ENCODE measurements at places on chromosomes 7 and 10.

DNA sequence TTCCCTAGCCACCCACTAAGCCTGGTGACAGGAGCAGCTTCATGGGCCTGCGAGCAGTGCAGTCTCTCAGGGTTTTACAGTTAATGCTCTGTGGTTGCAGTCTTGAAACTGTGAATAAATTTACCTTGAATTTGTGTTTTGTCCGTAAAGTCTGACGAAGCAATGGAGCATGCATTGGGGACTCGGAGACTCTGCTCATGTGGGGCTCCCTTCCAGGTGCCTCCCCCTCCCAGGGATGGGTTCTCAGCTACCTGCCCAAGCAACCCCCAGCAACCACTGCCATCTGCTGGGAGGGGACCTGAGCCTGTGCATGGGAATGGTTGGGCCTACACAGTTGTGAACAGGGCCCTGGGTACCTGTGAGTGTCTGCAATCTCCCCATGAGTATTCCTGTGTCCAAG lies 36.3 kb upstream of the IKZF1 start:
- DNase-seq = no peak

DNA sequence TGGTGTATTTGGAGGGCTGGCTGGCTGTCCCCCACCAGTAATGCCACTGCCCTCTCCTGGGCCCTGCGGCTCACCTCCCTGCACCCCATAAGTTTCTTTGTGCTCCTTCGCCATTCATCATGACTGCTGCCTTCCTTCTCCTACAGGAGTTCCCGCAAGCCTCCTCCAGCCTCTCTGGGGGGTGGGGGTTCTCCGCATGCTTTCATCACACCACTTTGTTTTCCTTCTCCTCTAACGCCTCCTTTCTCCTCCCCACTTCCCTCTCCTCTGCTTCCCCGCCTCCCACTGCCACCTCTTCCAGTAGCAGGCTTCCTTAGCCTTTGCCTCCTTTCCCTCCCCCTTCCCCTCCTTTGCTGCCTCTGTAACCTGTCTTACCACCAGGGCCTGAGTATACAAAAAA lies 58.1 kb downstream of the PAX2 start:
- no peak for DNase-seq

- DNase-seq = no peak
Measured at GRCh38 chr10:109982123-109982522, 25.7 kb upstream of the ADD3 start.

GRCh38 chr10:109007514-109007913 lies 915.8 kb downstream of the XPNPEP1 start:
- no peak for DNase-seq

DNA sequence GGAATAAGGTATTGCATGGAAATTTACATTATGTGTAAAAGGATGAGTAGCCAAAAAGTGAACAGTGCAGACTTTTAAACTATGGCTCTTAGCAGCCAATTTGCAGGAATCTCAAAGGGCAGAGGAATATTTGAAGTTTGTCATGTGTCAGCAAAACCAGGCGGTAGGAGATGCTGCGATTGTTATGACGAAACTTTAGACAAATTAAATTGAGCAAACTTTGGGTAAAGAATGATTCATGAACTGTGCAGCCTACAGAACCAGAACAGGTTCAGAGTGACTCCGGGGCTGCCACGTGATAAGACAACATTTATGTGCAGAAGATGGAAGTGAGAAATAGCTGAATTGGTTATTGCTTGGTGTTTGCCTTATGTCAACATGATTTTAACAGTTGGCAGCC lies 39.2 kb upstream of the CCDC6 start:
- DNase-seq = no peak

DNA sequence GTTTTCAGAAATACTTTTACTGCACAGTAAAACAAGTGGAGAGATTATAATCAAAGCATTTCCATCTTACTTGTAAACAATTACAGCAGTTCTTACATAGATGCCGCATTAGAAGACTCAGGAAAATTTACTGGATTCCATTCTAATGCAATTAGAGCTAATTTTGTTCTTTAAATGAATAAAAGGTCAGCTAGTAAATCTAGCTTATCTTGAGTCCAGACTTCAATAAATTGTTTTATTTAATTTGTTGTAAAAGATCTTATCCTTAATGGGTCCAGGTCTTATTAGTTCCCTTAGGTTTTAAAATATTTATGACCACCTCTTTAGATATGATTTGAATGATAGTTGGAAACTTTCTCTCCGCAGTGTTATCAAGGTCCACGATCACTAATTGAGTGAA lies 70.2 kb upstream of the GATA3 start:
- no peak for DNase-seq

GRCh38 chr7:132337450-132338080 lies 238.7 kb downstream of the PLXNA4 start:
- DNase-seq = no peak

DNA sequence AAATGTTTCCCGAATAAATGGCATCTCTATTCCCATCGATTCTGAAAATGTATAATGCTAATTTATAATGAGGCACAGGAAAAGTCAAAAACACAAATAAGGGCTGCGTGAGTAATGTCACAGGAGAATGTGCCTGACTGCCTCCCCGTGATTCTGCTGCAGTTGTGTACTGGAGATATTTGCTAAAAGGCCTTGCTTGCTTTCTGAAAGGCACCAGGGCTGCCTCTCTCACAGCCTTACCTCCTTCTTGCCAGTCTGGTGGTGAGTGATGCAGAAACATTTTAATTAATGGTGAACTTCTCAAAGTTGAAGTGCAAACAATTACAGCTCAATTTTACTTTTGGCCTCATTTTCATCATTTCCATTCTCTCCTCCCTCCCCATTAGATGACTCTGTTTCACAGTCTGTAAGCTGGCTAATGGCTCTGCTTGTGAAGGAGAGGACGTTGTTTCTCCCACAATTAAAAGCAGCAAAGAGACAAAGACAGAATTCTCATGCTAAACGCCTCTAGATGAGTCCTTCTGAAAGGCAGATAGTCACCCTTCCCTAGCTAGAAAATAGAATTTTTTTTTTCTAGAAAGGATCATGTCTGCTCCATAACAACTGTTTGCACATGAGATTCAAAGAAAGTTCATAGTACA lies 377.6 kb downstream of the MDFIC start:
- DNase-seq = no peak

GRCh38 chr10:27618906-27619305 lies 114.8 kb downstream of the RAB18 start:
- no peak for DNase-seq

- no peak for DNase-seq
Measured at GRCh38 chr10:8174762-8175161, 120.3 kb downstream of the GATA3 start.

DNA sequence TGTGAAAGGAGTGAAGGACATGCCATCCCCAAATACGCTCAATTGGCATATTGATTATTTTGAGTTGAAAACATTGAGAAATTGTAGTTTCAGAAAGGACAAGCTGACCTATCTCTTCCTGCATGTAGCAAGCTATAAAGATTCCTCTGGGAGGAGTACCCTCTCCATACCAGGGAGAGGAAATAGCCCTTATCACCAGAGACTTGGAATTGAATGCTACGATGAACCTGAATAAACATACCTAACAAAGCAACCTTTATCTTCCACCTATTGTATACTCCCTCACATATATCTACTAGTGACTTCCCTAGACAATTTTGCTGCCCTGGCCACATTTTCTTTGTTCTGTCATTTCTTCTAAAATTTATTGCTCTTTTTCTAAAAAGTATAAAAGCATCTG lies 150.2 kb upstream of the EEPD1 start:
- DNase-seq = no peak

- no peak for DNase-seq
Measured at GRCh38 chr7:151241755-151242096, 6.8 kb downstream of the SMARCD3 start.

DNA sequence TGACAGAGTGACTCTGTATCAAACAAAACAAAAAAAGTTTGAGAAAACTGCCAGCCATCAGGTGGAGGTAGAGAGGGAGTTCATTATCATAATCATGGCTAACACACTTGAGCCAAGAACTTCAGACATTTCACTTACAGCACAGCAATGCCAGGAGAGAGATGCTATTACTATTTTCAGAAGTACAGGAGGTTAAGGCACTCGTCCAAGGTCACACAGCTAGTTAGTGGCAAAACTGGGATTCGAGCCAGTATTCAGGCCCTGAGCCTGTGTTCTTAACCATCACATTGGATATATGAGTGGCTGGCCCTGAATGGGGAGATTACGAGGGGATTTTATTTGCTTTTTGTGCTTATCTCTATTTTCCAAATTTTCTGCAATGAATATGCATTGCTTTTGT lies 24.8 kb upstream of the UNC5B start:
- no peak for DNase-seq

DNA sequence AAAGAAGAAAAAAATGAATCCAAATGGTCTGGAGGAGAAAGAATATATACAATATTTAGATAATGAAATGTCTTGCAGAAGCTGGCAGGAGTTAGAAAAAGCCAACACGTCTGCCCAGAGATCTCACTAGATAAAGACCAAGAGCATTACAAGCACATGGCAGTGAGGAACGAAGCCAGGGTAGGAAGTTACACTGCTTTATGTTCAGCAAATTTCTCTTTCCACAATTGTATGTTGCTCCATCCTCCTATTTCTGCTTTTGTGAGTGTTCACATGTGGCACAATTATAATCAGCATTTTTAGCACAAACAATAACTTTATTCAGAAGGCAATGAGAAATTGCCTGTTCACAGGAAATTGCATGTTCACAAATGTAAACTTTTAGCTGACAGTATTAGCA lies 53.7 kb downstream of the LRRC17 start:
- DNase-seq = no peak

- no peak for DNase-seq
Measured at GRCh38 chr10:79260811-79261740, 86.2 kb upstream of the PPIF start.

- no peak for DNase-seq
Measured at GRCh38 chr7:153188630-153189029, 429.1 kb downstream of the ACTR3B start.

DNA sequence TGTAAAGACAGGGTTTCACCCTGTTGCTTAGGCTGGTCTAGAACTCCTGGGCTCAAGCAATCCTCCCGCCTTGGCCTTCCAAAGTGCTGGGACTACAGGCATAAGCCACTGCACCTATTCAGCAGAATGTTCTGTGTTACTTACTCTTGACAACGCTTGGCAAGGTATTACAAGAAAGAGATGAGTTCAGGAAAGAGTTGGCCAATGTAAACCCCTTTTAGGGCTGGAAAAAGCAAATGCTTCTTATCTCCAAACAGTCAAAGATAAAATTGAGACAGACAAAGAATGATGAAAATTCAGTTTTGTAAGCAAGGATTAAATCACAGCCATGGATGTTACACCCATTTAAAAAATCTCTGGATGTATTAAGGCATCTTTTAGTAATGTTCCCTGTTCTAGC lies 114.0 kb upstream of the PODXL start:
- no peak for DNase-seq
